ENCODE measurements at places on chromosomes 3 and 15.

- DNase-seq: no peak
Observed at GRCh38 chr15:49379996-49380395, 43.0 kb upstream of the FGF7 start.

DNA sequence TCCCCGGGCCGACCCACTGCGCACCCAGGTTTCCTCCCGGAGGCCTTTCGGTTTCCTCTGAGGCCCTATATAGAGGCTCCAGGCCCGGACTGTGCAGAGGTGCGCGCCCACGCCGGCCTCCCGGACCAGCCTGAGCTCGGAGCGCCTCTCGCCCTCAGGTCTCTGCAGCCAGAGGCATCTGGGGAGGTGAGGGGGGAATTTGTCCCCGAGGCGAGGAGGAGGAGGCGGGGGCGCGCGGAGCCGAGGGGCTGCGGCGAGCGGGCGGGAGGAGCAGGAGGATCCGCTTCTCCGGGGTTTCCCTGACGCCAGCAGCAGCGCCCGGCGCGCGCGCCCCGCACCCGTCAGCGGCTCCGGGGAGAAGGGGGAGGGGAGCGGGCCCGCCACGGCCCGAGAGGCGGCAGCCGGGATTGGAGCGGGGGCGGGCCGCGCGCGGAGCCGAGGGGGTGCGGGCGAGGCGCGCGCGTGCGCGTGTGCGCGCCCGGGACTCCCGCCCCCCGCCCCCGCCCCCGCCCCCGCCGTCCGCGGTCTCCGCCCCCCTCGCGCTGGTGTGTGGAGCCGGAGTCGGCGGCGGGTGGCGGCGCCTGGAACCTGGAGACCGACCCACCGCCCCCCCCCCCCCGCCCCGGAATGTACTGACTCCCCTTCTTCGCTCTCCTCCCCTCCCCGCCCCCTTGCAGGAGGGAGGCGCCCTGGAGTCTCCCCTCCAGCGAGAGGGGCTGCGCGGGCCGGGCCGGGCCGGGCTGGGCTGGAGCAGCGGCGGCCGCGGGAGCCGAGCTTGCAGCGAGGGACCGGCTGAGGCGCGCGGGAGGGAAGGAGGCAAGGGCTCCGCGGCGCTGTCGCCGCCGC is at the start of gene NEO1:
NEO1 (plus strand) TSS at position 657 of the 846 bp plus-strand sequence. CDS start 213 bp downstream, outside the sequence.
- DNase-seq: peak; percentile 81

DNA sequence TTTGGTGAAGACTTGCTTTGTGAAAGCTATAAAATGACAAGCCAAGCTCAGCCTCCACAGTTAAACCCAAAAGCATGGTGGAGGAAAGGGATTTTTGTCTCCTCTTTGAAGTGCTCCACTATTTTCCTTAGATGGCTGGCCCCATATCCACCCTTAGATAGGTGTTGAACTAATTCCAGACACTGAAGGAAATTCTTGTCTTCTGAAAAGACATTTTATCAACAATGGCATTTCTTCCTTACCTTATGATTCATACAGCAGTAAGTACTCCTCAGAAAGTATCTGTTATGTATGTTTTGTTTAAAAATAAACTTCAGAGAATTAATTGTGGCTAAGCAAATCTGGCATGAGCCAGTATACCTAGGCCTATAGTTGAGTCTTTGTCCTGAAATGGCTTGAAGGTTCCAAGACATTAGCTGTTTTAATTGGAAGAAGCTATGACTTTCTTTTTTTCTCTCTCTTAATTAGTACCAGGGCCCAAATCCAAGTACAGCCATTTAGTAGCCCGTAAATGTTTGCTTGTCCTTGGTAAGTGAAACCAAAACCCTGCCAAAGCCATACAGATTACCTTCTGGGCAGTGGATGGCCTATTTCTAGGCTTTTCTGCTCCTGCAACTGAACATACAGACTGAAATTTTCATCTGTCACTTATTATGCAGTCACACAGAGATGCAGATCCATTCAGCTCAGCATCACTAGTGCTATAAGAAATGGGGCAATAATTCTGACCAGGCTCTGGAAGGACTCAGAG is 5.1 kb upstream of the BFSP2 start:
- no peak for DNase-seq

DNA sequence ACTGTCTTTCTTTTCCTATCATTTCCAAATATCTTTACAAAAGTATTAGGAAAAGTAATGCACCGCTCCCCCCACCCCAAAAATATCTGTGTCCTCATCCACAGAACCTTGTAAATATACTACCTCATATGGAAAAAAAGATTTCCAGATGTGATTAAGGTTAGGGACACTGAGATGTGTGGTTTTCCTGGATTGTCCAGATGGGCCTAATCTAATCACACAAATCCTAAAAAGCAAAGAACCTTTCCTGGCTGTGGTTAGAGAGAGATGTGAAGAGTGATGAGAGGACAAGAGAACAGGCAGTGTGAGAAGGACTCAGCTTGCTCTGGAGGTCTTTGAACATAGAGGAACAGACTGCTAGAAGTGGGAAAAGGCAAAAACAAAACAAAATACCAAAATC is 77.7 kb downstream of the ROBO1 start:
- no peak for DNase-seq

- DNase-seq: no peak
Observed at GRCh38 chr15:63056829-63057228, 14.3 kb downstream of the TPM1 start.

DNA sequence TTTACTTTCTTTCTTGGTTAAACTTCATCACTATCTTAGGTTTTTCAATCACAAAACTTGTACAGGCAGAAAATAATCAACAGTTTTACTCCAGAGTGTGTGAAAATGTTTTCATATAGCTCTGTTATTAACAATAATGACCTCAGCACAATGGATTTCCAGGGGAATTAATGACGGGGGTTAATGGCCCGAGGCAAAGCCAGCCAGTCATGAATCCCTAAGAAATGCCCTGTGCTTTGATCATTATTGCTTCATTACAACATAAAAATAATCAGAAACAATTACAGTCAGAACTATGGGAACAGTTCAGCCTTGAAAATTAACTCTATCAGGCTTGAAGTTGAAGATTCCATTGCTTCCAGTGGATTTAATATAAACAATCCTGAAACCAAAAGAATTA is 875.4 kb downstream of the ROBO2 start:
- no peak for DNase-seq

GRCh38 chr15:49309889-49310288 is 113.2 kb upstream of the FGF7 start:
- DNase-seq: no peak
